PC-3 (cell line): ENCODE measurements at places on chromosomes 5 and 9.

DNA sequence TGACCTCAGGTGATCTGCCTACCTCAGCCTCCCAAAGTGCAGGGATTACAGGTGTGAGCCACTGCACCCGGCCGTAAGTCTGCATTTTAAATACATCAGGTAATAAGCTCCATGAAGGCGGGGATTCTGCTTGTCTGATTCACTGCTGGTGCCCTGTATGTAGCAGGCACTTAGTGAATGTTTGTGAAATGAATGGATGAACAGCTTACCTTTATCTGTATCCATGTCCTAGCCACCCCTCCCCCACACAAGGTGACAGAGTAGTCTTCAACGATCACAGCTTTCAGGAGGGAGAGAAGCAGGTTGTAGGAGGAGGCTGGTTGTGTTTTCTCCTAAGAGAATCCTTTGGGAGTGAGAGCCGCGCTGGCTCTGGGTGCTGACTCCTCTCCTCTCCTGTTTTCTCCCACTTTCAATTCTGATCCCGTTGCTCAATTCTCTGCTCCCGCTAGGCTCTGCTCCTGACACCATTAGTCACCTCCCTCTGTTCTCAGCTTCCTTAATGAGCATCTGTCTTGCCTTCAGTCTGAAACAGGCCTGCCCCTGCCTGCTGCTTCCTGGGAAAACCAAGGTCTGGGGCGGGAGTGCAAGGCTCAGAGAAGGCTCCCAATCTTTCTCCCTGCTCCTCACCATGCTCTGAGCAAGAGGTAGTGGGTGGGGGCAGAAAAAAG, 88.8 kb upstream of the CTNNA1 start:
- DNase-seq, result no peak

DNA sequence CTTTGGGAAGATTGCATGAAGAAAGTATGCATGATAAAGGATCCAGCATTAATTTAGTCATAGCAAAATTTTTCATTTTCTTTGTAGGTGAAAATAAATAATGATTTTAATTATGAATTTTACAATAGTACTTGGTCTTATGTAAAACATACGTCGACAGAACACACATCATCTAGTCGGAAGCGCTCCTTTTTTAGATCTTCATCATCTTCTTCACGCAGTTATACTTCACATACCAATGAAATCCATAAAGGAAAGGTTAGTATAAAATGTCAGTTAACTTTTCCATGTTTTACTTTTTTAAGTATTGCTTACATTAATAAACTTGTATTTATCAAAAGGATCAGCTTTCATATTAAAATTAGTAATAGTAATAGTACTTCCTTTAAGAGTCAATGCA, 35.8 kb downstream of the C7 start:
- no peak for DNase-seq

- no peak for DNase-seq
Observed at GRCh38 chr5:123518111-123518510, 6.1 kb downstream of the CSNK1G3 start.

GRCh38 chr9:16180546-16180945, 627.7 kb downstream of the CCDC171 start:
- DNase-seq, result peak; percentile 19

DNA sequence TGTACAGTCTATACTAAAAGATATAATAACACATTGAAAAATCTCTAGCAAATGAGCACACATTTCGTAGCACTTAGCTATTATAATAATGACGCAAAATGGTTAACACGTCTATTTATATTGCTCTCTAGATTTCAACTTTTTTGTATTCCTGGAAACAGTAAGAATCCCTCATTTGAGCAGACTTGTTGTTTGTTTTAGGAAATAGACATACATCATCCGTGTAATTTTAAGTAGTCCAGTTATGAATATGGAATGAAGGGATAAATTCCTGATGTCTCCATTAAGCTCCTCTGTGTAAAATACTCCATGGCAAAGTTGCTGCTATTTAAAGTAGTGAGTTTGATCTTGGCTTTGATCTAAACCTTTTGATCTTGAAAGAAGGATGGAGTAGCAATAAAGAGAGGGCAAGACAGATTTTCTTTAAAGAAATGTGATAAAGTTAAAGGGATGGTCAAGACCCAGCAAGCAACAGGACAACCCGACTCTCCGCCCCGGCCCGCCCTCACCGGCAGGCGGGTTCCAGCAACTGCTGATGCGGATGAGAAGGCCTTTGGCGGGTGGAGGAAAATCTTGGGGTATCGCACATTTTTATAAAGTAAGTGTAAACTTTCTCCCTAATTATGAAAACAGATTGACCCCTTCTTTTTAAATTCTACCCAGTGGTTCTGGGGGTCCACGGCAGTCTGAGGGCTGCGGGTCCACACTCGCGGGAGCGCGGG, 277.4 kb downstream of the AOPEP start:
- peak; percentile 51 for DNase-seq
